ENCODE measurements at places on chromosomes 7 and 10.

DNA sequence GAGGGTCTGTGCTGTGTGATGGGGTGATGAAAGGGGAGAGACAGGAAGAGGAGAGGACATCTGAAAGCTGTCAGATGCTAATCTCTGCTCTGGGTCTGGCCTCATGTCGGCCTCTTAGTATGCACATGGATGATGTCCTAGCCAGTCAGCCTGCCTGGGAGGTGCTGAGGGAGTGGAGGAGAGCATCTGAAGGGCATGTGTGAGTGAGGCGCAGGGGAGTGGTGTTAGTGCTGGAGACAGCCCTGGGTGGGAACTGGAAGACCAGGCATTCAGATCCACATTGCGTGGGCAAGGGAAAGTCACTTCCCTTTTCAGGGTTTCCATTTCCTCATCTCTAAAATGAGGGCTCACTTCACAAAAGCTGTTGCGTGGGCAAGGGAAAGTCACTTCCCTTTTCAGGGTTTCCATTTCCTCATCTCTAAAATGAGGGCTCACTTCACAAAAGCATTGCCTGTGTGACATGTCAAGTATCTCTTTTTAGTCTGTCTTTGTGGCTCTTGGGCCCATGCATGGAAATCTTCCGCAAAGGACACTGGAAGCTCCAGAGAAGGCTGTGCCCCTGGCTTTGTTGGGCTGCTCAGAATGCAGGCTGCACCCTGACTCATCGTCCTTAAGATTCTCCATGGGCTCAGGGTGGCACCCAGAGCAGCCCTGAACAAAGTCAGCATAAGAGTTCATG, 10.0 kb downstream of the SFTPD start:
- no peak for DNase-seq

- DNase-seq = no peak
Measured at GRCh38 chr10:79239275-79239779, 107.9 kb upstream of the PPIF start.

GRCh38 chr10:126062131-126063032, 166.0 kb downstream of the FANK1 start:
- DNase-seq = no peak

DNA sequence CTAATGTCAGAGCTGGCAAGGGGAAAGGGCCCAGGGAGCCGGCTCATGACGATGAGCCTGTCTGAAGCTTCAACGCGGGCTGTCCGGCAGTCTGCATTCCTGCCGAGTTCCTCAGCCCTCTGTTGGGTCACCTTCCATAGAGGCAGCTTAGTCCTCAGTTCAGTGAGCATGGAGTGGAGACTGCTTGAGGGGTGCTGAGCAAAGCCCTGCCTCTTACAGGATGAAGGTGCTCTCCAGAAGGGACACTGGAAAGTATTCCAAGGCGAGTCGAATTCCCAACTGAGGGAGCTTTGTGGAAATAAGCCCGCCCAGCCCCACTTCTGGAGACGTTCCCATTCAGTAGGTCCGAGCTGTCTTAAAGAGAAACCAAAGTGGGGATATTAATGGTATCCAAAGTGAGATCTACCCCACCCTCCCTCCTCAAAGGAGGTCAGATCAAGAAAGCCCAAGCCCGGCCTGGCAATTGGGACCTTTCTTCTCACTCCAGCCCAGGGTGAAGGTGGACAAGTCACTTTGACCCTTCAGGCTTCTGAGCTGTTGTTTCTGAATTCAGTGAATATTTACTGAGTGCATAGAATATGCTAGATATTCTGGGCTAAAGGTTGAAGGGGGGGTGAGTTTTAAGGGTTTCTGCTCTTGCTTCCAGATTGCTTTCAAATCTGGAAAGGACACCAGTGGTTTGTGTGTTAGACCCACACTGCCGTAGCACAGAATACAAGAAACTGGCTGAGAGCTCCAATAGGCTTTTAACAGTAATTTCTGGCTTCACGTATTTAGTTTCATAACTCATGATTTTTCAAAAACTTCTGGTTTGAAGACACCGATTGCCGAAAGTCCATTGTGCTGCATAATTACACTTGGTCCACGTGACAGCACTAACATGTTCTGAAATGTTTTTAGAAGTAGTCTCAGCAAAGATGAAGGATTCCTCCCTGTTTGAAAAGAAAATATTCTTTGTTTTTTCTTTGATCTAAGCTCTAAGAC, 3.5 kb downstream of the EGFR start:
- no peak for DNase-seq

DNA sequence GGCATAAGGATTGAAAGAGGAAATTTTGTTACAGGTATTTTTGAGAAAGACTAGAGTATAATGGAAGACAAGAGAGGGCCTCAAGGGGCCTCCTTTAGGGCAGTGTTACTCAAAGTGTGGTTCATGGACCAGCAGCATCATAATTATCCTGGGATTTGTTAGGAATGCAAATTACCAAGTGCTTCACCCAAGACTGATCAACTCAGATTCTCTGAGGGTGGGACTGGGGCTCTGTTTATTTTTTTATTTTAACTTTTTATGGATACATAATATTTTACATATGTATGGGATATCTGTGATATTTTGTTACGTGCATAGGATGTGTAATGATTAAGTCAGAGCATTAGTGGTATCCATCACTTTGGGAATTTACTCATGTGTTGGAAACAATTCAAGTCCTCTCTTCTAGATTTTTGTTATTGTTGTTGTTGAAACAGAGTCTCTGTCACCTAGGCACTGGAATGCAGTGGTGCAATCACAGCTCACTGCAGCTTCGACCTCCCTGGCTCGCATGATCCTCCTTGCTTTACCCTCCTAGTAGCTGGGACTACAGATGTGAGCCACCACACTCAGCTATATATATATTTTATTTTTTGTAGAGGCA, 2.2 kb upstream of the KCTD7 start:
- no peak for DNase-seq

GRCh38 chr7:42198974-42199668, 37.9 kb downstream of the GLI3 start:
- no peak for DNase-seq

- no peak for DNase-seq
Measured at GRCh38 chr10:114073395-114074186, 29.9 kb downstream of the ADRB1 start.

DNA sequence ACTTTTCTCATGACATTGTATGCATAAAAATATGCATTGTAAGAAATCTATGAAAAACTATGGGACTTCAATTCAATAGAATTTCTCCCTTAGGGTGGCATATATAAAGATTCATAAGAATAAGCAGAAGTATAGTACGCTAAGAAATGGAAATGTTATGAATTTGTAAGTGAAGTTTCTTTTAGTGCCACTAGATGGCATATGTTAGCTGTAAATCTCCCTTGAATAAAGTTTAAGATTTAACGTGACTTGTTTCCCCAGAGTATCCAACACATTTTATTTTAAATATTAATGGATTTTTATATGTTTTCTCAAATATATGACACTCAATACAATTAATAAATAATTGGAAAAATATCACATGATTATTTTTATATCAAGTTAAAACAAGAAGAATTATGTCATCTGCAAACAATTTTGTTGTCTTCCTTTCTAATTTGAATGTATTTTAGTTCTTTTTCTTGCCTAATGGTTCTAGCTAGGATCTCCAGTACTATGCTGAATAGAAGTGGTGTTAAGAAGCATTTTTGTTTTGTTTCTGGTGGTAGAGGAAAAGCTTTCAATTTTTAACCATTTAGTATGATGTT, 287.2 kb downstream of the HGF start:
- DNase-seq = no peak

DNA sequence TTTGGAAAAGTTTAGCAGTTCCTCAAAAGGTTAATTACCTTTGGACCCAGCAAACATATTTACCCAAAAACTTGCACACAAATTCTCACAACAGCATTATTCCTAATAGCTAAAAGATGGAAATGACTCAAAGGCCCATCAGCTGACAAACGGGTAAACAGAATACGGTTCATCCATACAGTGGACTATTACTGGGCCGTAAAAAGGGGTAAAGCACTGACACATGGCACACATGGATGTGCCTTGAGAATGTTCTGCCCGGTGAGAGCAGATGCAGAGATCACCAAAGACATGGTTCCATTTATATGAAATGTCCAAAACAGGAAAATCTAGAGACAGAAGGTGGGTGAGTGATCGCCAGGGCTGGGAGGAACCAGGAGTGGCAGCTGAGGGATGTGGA, 95.2 kb upstream of the DNAJB6 start:
- no peak for DNase-seq

DNA sequence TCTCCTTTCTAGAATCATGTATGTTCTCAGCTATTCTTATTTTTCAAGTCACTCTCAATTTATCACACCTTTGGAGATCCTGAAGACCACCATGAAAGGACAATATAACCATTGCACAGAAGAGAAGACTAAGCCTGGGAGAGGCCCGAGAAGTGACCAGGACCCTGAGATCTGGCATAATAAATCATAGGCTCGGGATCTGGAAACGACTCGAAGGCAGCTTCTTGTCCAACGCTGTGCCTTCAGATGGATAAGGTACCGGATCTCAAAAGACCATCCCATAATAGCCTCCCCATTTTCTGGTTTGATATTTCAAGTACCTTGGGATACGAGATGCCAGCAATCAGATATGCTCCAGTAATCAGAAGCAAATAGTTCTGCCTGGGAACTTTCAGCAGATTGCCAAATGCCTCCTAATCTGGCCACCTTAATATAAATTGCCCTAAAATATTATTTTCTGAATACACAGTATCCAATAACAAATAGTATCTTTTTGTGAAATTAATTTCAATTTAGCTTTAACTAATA, 179.2 kb upstream of the ZMIZ1 start:
- DNase-seq = no peak

GRCh38 chr10:100976906-100977305, 7.6 kb downstream of the SEMA4G start:
- no peak for DNase-seq

DNA sequence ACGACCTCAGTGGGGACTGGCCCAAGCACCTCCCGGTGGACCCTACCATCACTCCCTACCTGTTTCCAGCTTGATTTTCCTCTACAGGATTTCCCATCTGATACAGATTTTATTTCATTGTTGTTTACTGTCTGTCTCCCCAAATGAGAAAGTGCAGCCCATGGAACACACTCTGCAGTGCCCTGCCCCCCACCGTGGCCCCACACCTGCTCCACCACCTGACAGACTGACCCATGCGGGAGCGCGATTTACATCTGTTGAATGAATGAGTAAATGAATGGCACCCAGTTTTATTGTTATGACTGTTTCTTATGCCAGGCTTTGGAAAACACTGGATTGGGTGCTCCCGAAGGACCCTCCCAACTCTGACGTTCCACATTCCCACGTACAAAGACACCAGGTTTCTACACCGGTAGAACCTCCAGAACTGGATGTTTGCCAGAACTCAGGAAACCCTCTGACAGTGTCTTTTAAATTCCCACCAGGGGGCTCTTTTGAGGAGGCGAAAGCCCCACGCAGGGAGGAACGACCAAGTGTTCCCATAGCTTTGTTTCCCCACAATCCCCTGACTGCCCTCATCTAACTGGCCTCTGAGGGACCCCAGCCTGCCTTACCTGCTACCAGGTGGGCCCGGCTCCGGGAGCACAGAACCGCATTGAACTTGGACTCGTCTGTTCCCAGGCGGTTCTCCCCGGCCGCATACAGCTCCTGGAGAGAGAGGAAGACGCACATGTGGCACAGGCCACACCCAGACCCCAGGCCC, 29.0 kb downstream of the PLAC9 start:
- no peak for DNase-seq

GRCh38 chr10:130627346-130628045, 491.3 kb downstream of the GLRX3 start:
- DNase-seq = no peak

GRCh38 chr7:43139137-43139536, 26.7 kb downstream of the HECW1 start:
- no peak for DNase-seq

- no peak for DNase-seq
Measured at GRCh38 chr10:75137533-75138438, 26.3 kb downstream of the SAMD8 start.

DNA sequence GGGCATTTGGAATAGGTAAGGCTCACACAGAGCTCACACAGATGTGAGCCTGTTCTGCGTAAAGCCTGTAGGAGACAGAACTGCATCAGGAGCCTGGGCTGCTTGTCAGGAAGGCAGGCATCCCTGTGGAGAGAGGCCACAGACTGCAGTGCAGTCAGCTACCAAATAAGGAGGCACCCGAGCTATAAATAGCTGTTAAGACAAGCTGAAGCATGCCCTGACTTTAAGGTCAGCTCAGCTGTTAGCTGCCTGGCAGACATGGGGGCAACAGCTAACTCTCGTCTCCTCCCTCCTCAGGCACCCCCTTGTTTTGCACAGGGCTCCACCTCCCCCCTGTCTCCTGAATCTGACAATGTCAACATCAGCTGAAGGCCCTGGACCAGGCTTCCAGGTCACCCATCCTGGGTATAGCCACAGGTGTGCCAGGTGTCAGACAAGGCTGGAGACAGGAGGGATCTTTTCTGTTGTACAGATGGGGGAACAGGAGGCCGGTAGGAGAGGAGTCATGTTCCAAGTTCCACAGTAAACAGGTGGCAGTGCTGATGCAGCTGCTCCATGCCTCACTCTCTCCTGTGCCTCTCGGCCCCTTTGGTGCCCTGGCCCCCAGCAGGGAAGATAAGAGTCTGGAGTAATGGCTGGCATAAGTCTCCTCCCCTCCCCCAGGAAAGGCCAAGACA, 27.6 kb upstream of the MKRN1 start:
- no peak for DNase-seq

DNA sequence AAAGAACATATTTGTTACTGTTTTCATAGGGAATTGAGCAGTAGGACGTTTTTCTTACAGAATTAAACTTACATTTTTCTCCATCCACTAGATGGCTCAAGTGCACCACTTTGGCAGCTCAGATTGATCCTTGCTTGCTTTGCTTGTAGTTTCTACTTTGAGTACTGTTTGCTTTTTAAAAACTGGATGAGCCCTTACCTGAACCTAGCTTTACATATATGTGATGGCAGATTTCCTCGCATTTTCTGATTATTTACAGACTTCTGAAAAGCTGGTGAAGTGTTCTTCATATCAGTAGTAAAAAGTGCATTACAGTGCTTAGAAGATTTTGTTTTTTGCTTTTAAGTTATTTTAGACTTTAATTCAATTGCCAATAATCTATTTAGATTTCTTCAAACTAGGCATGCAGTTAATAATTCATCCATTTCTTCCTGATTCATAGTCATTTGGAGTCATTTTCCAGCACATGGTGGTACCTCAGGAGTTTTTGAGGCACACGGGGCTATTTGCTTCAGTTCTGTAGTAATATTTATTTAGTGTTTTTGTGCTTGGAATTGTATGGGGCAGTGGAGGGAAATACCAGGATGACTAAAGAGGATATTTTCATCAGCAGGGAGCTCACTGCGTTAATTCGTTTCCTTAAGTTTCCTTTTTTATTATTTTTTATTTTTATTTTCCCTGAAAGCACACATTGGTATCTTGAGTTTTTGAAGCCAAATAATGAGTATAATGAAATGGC, 57.3 kb downstream of the MAPK8 start:
- DNase-seq = peak; percentile 51

Measured in GM12878 (cell line).